ENCODE measurements at places on chromosomes 7 and 10.

DNA sequence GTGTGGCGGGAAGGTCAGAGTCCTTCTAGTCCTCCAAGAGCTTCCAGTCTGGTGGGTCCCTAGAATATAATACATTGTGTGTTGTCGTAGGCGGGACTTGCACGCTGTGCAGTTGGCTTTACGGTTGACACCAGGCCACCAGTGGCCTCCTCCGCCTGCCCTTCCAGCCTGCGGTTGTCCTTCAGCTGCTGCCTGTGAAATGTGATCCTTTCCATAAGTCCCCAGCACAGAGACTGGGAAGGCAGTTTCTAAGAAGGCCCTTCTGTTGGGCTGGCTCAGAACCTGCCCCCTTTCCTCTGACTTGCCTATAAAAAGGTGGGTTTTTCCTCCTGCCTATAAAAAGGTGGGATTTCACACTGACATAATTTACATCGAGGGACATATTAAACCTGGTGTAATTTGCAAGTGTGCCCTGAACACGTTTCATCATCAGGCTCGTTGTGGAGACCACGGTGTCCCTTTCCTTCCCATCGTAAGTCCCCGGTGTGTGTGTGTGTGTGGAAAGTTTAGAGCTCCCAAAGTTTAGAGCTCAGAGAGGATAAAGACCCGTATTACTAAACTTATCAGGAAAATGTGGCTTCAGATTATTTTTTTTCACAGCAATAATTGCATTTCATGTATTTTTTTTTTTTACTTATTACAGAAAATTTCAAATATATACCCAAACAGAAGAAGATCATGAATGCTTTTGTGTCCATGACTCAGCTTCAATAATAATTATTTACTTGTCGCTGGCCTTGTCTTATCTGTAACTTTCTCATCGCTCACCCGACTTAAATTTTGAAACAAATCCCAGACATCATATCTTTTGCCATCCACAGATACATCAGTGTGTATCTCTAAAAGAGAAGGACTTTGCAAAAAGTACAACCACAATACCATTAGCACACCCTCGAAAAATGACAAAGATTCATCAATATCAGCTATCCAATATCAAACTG lies 45.1 kb downstream of the CUX1 start:
- no peaks in the 10 kb centered on the region for H3K27me3 ChIP-seq
- no peak overlapping the region for H3K4me3 ChIP-seq
- no peak for DNase-seq
- no peaks in the 10 kb centered on the region for H3K36me3 ChIP-seq

GRCh38 chr7:106625678-106626301 lies 35.2 kb downstream of the CCDC71L start:
- H3K27me3 ChIP-seq = no peaks in the 10 kb centered on the region
- no peak overlapping the region for H3K4me3 ChIP-seq
- peaks cover 2% of the 10 kb centered on the region for H3K4me1 ChIP-seq

DNA sequence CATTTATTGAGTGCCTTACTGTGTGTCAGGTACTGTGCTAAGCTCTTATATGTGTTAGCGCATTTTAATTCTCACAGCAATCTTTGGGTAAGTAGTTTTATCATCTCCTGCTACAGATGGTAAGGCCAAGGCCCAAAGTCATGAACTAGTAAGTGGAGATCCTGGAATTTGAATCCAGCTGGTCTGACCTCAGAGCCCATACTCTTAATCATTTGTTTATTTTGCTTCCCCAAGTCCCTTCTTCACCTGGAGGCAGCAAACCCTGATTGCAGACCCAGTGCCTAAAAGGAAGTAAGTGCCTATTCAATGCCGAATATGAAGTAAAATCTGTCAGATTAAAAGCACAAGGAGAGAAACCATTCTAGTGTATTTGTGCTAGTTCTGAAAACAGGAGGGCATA lies 182.9 kb upstream of the TCF7L2 start:
- no peak for DNase-seq
- peaks cover 6% of the 10 kb centered on the region for H3K4me1 ChIP-seq
- H3K27ac ChIP-seq = no peak overlapping the region
- H3K4me3 ChIP-seq = no peak overlapping the region
- no peaks in the 10 kb centered on the region for H3K36me3 ChIP-seq

DNA sequence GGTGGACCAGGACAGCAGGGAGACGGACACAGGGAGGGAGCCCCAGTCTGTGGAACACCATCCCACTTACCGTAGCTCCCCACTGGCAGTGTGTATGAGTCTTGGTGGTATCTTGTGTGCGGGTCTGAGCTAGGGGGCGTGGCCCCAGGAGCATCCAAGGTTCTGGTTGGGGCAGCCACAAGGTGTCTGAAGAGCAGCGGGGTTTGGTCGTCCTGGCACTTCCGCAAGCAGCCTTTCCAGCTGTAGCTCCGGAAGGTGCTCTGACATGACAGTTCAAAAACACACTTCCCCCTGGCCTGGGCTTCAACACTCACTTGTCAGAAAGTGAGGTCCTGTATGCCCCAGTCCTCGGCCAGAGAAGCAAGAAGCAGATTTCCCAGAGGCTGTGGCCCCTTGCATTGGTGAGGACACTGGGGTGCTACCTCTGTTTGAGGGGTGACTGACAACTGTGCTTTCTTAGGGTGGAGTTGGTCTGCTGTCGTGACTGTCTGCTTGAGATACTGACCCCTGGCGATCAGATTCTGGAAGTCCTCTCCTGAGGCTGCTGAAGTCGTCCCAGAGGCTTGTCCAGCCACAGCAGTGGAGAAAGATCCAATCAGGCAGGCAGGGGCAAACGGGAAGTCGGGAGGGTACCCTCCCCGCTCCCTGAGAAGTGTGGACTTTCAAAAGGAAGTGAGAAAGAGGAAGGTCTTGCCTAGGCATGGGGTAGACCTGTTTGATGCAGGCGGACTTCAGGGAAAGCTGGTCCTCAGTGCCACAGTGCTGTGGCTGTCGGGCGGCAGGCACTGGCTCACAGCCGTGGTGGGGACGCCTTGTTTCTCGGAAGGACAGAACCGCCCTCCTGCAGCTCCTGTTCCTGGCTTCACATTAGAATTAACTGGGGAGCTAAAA lies 51.4 kb upstream of the PFKFB3 start:
- no peak overlapping the region for H3K27ac ChIP-seq
- H3K4me3 ChIP-seq = no peak overlapping the region
- H3K27me3 ChIP-seq = no peaks in the 10 kb centered on the region
- H3K4me1 ChIP-seq = no peaks in the 10 kb centered on the region

- H3K4me1 ChIP-seq = peaks cover 3% of the 10 kb centered on the region
- no peak for DNase-seq
- no peak overlapping the region for H3K4me3 ChIP-seq
Observed at GRCh38 chr7:90621747-90622140, 25.6 kb downstream of the CDK14 start.

DNA sequence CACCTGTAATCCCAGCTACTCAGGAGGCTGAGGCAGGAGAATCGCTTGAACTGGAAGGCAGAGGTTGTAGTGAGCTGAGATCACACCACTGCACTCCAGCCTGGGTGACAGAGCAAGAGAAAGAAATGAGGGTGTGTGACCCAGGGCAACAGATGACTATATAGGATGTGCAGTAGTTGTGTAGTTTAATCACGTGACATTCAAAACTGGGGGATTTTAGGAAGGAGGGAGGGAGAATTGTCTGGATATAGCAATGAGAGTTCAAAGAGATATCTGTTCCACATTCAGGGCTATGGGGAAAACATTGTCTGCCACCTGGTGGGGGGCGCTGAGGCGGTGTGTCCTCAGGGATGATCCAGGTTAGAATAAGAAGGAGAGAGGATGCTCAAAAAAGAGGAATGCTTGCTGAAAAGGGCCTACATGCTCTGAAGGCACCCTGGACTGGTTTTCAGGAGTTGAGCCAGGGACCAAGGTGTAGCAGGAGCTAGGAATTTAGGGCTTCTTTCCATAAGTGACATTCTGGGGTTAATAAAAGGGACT lies 7.8 kb upstream of the ZYX start:
- H3K4me1 ChIP-seq = peaks cover 4% of the 10 kb centered on the region
- no peak overlapping the region for H3K4me3 ChIP-seq
- DNase-seq = no peak
- no peaks in the 10 kb centered on the region for H3K27me3 ChIP-seq
- no peaks in the 10 kb centered on the region for H3K36me3 ChIP-seq

DNA sequence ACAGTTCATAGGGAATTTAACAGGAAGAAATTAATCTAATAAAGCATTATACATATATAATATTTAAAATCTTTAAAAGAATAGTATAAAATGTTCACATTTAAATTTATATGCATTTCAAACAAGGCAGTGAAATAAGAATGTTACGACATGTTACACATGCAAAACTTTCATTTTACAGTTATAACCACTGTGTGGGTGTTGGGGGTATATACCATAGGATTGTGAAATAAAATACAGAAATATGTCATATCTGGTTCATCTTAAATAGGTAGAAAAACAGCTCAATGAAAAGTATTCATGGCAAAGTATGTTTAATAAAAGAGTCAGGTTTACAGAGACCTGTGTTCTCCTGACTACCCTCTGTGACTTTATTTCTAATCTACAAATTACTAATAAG lies 45.6 kb downstream of the CHCHD3 start:
- no peak overlapping the region for H3K4me3 ChIP-seq
- H3K36me3 ChIP-seq = no peaks in the 10 kb centered on the region
- DNase-seq = no peak
- H3K27me3 ChIP-seq = no peaks in the 10 kb centered on the region
- peaks cover 2% of the 10 kb centered on the region for H3K4me1 ChIP-seq
- no peak overlapping the region for H3K27ac ChIP-seq

DNA sequence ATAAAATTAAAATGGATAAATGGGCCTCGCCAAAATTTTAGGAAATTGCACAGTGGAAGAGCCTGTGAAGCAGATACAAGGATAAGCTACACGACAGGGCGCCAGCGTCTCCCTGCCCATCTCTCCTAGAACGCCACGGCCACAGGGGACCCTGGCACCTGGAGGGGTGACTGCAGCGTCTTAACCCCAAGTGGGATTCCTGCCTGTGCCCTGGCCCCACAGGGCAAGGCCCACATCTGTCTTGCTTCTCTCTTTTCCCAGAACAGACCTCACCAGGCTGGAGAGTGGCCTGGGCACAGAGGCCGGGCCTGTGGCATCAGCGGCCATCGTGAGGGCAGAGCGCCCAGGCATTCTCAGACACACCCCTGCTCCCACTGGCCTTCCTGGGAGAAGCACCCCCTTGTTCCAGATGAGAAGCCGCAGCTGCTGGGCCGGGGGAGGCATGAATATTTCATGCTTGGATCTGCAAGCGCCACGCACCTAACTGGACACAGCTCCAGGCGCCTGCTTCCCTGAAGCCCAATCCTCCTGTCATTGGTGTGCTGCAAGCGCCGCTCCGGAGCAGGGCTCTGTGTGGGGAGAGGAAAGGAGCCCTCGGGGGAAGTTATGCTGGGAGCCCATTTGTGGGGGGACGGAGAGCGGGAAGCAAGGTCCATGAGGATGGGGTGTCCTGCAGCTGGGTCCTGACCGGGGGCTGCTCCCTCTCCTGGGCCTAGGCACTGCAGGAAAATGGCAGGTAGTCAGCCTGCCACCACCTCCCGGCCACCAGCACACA lies 153.5 kb downstream of the ELFN1 start:
- DNase-seq = no peak
- no peak overlapping the region for H3K4me3 ChIP-seq
- H3K4me1 ChIP-seq = no peaks in the 10 kb centered on the region
- H3K27me3 ChIP-seq = no peaks in the 10 kb centered on the region
- H3K27ac ChIP-seq = no peak overlapping the region

DNA sequence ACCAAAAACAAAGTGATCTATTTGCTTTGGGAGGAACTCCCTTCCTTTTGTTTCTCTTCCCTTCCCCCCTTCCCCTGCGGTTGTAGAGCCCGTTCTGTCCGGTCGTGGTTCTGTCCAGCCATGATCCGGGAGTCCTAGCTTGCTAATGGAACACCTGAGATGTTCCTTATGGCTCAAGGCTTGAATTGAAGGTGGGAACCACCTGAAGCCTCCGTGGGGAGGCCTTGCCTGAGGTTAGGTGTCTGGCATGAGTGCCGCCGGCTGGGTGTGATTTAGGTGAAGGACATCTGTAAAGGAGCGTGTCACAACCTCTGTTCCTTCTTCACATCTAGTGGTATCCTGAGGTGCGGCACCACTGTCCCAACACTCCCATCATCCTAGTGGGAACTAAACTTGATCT lies 46.2 kb downstream of the DAGLB start:
- DNase-seq = no peak
- H3K27me3 ChIP-seq = no peaks in the 10 kb centered on the region
- peaks cover 14% of the 10 kb centered on the region for H3K36me3 ChIP-seq
- no peaks in the 10 kb centered on the region for H3K4me1 ChIP-seq
- no peak overlapping the region for H3K27ac ChIP-seq
- no peak overlapping the region for H3K4me3 ChIP-seq

DNA sequence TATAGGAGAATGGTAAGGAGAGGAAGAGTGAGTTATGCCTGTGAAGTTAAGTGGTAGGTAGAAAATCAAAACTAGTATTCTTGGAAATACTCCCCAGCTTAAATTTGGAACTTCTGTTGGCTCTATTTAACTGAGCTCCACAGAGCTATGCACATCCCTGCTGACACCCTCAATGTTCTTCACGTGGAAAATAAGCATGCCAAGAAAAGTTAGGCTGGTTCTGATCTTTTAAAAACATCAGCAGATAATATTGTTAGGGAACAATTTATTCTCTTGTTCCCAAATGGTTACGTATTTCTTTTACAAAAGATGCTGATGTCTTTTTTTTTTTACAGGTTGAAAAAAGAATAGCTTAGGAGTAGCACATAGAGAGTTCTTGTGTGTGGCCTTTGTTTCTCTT lies 111.3 kb downstream of the MKLN1 start:
- no peaks in the 10 kb centered on the region for H3K4me1 ChIP-seq
- no peak overlapping the region for H3K27ac ChIP-seq
- no peak for DNase-seq
- H3K4me3 ChIP-seq = no peak overlapping the region
- H3K27me3 ChIP-seq = no peaks in the 10 kb centered on the region

- H3K4me1 ChIP-seq = peaks cover 10% of the 10 kb centered on the region
- H3K27ac ChIP-seq = no peak overlapping the region
- H3K4me3 ChIP-seq = no peak overlapping the region
- H3K36me3 ChIP-seq = no peaks in the 10 kb centered on the region
Observed at GRCh38 chr7:143411976-143412708, 3.5 kb upstream of the EPHA1 start.

- H3K27ac ChIP-seq = no peak overlapping the region
- no peak for DNase-seq
- no peak overlapping the region for H3K4me3 ChIP-seq
- H3K36me3 ChIP-seq = no peaks in the 10 kb centered on the region
Observed at GRCh38 chr7:87316097-87316700, 29.3 kb upstream of the CROT start.

GRCh38 chr10:24383681-24384106 lies 174.8 kb downstream of the KIAA1217 start:
- DNase-seq = peak; percentile 55
- H3K27ac ChIP-seq = no peak overlapping the region
- no peak overlapping the region for H3K4me3 ChIP-seq
- H3K4me1 ChIP-seq = no peaks in the 10 kb centered on the region

Data from iPS DF 6.9 (cell line).